ENCODE measurements at places on chromosomes 2 and 18.

DNA sequence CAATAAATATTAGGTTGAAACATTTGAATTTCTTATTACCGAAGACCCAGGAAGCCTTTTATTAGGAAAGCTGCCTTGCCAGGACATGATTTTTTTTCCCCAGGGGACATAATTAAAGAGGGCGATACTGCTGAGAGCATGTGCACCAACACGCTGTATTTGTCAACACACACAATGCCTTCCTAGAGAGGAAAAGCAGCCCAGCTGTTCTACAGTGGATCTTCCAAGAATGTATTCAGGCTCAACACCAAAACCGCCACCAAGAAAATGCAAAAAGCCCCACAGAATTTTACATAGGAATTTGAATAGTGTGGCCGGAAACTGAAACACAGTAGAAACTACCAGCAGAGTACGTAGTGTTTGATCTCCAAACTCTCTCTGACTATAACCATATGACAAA lies 320.4 kb downstream of the DLGAP1 start:
- DNase-seq = no peak

- no peak for DNase-seq
Measured at GRCh38 chr2:100548771-100549170, 14.0 kb upstream of the PDCL3 start.

GRCh38 chr2:44793322-44793870 lies 148.1 kb upstream of the SIX3 start:
- DNase-seq = no peak

DNA sequence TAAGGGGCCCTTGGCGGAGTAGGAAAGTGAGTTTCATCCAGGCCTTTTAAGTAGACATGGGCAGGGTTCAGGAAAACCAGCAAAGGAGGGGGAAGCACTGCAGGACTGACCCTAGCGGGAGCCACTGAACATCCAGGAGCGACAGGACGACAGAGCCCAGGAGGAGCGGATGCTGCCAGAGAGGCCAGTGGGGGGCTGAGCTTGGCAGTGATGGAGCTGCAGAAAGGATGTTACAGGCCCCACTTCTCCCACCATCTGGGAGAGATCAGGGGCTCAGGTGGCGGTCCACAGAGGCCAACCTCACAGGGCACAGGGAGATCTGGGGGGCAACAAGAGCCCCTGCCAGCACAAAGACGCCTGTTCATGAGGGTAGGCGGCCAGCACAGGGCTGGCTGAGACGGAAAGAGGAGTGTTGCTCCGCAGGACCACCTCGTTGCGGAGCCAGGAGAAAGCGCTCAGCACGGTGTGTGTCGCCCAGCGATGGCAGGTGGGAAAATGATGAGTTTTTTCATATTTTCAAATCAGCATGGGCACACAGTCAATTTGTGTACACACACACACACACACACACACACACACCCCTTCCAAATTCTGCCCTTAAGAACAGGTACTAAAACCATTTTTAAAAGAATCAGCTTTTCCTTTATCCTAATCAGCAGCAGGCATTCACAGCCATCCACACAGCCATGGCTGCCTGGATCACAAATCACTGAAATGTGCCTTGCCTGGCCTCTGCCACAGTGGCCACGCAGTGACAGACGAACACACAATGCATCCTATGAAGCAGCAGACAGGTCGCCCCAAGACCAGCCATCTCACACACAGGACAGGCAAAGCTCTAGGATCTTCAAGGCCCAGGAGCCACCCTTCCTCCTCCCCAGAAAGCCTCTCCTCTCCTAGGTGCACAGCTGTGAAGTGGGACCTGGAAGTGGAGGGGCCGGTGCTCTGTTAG lies 63.2 kb downstream of the NDUFA10 start:
- DNase-seq = no peak

GRCh38 chr2:241203218-241204009 lies 14.9 kb downstream of the ANO7 start:
- DNase-seq = no peak

GRCh38 chr2:144429396-144430112 lies 90.4 kb downstream of the ZEB2 start:
- DNase-seq = no peak

- DNase-seq = no peak
Measured at GRCh38 chr18:44411262-44411905, 269.3 kb upstream of the SETBP1 start.

GRCh38 chr2:185128346-185128745 lies 530.0 kb downstream of the ZNF804A start:
- DNase-seq = no peak

GRCh38 chr2:191059308-191059707 lies 45.3 kb upstream of the STAT1 start:
- no peak for DNase-seq

DNA sequence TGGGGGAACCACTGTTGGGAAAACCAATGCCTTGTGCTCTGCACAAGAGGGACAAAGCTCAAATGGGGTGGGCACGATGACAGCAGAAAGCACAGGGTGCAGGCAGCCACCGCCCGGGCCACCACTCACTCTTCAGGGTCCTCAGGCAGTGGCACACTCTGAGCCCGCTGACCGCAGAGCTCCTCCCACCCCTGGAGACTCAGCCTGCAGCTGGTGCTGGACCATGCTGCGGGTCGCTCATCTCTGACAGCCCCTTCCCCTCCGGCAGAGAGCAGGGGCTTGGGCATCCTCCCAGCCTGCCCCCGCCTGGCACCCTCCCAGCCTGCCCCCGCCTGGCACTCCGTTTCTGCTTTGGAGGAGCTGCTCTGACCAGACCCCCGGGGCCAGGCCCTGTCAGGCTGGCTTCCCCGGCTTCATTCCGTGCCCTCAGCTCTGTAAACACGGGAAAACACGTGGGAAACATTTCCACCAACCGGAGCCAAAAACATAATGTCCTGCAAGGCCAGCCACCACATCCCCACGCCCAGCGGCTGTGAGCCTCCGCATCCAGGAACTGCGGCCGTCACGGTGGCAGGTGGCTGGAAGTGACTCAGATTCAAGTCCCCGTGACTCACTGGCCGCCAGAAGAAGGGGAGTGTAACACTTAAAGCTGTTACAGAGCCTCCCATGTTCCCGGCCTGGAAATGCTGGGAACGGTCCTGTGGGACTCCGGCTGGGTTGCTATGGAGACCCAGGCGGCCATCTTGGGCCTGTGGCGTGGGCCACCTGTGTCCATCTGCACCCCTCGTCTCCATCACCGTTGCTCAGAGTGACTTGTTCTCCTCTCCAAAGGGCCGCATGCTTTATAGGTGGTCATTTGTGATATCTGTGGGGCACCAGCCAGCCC lies 6.8 kb upstream of the SNED1 start:
- no peak for DNase-seq

DNA sequence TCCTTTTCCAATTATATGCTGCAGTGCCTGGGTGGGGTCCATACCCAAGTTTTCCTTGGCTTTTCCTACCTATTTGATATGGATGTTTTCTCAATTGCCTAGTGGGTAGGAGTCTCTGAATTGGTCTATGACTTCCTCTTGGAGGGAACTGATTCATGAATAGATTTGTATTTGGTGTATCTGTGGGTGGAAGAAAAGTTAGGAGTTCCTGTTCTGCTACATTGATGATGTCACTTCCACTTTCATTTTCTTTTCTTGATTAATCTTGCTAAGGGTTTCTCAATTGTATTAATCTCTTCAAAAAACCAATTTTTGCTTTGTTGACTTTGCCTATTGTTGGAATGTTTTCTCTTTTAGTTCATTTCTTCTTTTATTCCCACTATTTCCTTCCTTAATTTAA lies 37.4 kb upstream of the SLC9A2 start:
- no peak for DNase-seq

- no peak for DNase-seq
Measured at GRCh38 chr2:62200291-62200841, 4.5 kb downstream of the B3GNT2 start.

Data from stimulated activated CD8-positive, alpha-beta memory T cell treated with anti-CD3 and anti-CD28 coated beads, Interleukin-4, amount 100 ng/mL, for 4 hours (primary cell).